ENCODE measurements at places on chromosomes 2 and 18.

DNA sequence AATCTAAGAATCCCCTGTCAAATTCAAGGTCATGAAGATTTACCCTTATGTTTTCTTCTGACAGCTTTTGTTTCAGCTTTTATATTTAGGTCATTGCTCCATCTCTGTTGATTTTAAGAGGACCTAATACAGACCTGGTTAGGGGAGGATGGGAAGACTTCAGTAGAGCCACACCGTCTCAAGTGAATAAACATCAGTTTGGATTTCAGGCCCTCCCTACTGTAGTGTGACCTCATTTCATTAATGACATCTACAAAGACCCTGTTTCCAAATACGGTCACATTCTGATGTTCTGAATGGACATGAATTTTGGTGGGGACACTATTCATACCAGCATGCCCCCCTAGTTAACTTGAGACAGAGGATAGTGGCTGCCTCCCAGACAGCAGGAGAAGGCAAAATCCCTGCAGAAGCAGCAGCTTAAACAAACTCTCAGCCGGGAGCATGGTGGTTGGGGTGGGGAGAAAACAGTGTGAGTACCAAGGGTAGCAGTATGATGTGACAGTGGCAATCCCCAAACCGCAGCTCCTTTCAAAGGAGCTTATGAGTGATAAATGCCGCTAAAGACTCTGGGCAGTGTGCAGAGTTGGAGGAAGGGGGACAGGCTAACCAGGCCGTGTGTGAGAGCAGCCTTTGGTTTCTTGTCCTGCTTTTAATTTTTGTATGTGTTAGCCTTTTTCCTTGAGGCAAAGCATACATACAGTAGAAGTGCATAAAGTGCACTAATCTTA lies 65.9 kb upstream of the TNP1 start:
- no peak for DNase-seq

- DNase-seq: no peak
These were observed 134.2 kb upstream of the RND3 start for GRCh38 chr2:150621526-150622213.

GRCh38 chr18:50870138-50870845 lies 8.6 kb upstream of the ME2 start:
- no peak for DNase-seq

DNA sequence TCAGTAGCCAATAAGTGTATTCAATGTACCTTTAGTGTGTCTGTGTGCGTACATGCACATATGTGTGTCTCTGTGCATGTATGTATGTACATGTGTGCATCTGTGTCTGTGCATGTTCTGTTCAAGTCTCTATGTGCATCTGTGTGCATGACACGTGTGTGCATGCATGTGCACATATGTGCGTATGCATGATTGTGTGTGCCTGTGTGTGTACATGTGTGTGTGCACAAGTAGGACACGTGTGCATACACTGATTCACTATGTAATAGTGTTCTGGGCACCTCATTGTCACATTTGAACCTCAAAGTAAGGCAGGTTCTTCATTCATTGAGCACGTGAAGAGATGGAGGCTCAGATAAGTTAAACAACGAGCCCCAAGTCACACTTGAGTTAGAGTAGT lies 142.6 kb upstream of the COPS8 start:
- no peak for DNase-seq

GRCh38 chr18:56615738-56616520 lies 22.5 kb downstream of the TXNL1 start:
- no peak for DNase-seq

Measured in stimulated activated CD4-positive, alpha-beta T cell treated with anti-CD3 and anti-CD28 coated beads, Interleukin-1b, Interleukin-23, amount 100 ng/mL, for 48 hours (primary cell).